ENCODE measurements at places on chromosomes 2 and 18.

DNA sequence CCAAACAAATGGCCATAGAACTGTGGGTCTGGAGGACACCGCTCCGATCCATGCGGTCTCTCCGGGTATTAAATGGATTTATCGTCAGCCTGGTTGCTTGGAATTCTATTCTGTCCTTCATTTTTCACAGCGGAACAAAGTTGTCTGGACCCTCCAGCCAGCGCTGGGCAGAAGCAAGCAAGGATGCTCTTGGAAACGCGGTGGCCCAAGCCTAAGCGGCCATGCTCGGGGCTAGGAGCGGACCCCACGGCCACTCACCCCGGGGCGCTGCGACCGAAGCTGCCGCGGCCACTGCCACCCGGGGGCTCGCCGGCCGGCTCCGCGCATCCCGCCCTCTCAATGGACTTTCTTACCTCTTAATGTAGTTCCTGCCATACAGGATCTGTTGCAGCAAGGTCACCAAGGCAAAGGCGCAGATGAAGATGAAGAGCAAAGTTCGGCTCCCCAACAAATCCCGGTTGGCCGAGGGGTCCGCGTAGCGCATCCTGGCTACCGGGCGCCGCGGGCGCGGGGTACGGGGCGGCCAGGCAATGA is 761 bp downstream of the ST8SIA5 start:
- no peak overlapping the region for H3K27ac ChIP-seq
- H3K4me1 ChIP-seq = peaks cover 4% of the 10 kb centered on the region
- no peak overlapping the region for H3K4me3 ChIP-seq
- no peak for DNase-seq

DNA sequence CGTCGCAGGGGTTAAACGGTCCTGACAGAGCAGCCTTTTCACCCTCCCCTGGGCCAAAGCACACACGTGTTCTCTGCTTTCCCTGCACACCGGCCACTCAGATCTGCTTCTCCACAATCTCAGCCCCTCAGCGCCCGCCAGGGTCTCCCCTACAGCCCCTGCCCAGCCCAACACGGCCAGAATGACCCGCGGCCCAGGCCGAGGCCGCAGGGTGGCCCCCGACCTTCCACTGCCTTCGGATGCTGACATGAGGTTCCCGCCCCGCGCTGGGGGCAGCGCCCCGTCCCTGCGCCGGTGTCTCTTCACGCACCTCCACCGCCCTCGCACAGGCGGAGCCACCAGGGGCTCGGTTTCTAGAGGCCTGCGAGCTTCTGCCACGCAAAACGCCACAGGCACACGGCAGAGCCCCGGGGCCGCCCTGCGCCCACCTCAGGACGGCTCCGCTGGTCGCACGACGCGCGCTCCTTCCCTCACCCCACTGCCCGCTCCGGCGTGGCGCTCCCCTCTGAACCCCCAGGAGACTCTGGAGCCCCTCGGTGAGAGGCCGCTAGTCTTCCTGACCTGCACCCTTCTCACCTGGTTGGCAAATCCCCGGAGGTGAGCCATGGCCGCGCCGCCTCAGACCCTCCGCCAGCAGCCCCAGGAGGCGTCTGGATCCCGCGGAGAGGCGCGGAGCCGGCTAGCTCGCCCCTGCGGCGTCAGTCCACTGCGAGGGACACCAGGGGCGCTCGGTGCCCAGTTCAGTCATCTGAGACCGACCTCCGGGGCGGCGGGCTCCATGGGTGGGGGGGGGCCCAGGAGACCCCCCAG is 749 bp downstream of the STK25 start:
- peaks cover 17% of the 10 kb centered on the region for H3K36me3 ChIP-seq
- DNase-seq = peak; percentile 50
- peak overlapping the region; percentile 94 for H3K27ac ChIP-seq
- peaks cover 39% of the 10 kb centered on the region for H3K4me1 ChIP-seq
- H3K4me3 ChIP-seq = peak overlapping the region; percentile 75

- no peak for DNase-seq
- H3K4me3 ChIP-seq = no peak overlapping the region
- H3K27me3 ChIP-seq = peaks cover 52% of the 10 kb centered on the region
- no peak overlapping the region for H3K27ac ChIP-seq
Observed at GRCh38 chr2:15733867-15734673, 142.4 kb downstream of the DDX1 start.

GRCh38 chr2:112686348-112687217 is 34.2 kb upstream of the NT5DC4 start:
- no peaks in the 10 kb centered on the region for H3K27me3 ChIP-seq
- H3K36me3 ChIP-seq = no peaks in the 10 kb centered on the region
- no peak overlapping the region for H3K4me3 ChIP-seq
- H3K4me1 ChIP-seq = peaks cover 52% of the 10 kb centered on the region
- H3K27ac ChIP-seq = peak overlapping the region; percentile 93

GRCh38 chr18:75422341-75422910 is 5.1 kb downstream of the SMIM21 start:
- no peaks in the 10 kb centered on the region for H3K27me3 ChIP-seq
- H3K27ac ChIP-seq = no peak overlapping the region
- DNase-seq = no peak
- H3K36me3 ChIP-seq = no peaks in the 10 kb centered on the region

DNA sequence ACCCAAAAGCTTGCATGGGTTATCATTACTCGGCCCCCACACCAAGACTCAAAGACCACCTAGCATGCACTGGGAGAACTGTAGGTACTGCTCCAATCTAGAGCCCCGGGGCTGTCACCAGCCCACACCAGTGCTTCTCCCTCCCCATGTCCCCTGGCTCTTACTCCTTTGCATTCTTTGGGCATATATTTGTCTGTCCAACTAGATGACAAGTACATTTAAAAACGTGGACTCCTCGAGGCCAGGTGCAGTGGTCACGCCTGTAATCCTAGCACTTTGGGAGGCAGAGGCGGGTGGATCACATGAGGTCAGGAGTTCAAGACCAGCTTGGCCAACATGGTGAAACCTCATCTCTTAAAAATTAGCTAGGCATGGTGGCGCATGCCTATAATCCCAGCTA is 7.8 kb downstream of the AFG3L2 start:
- no peaks in the 10 kb centered on the region for H3K27me3 ChIP-seq
- no peak overlapping the region for H3K4me3 ChIP-seq
- peaks cover 87% of the 10 kb centered on the region for H3K36me3 ChIP-seq

Measured in K562 (cell line).